ENCODE measurements at places on chromosomes 16 and 17.

DNA sequence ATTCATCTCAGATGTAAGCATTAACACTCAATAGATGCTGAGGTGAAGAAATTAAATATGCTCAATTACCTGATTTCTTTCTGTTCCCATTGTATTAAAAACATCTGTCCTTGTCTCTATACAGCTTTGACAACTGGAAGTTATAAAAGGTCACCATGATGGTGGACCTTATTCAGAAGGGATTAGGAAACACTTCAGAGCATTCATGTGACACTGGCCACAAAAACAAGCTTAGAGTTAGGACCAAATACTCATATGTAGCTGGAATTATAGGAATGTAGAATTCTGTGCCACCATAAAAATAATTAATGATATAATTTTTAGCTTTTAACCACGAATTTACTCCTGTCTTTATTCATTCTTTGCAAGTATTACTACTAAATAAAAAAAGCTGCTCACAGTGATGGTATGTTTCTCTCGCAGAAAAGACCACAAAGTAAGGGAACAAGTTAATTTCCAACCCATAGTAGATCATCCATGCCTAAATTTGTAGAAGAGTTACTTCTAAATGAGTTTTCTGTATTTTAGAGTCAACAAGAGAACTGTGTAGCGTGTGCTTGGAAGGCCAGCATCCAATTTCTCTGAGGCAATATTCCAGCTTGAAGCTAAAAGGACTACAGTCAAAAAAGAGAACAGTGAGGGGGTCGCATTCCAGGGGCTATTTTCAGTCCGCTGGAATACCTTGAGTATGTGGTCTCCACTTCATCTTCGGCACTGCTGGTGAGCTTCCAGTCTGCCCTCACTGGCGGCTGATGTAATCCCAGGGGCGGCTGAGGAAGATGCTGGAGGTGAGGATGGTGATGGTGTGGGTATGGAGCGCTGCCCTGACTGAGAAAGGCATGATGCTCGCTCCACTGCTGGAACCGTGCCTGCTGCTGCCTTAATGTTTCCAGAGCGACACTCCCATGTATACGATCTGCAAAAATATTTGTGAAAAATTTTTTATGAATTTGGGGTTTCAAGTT is 63.7 kb downstream of the CACNG1 start:
- no peak for DNase-seq

- DNase-seq: no peak
These were observed 118.1 kb downstream of the HIC1 start for GRCh38 chr17:2172999-2173398.

DNA sequence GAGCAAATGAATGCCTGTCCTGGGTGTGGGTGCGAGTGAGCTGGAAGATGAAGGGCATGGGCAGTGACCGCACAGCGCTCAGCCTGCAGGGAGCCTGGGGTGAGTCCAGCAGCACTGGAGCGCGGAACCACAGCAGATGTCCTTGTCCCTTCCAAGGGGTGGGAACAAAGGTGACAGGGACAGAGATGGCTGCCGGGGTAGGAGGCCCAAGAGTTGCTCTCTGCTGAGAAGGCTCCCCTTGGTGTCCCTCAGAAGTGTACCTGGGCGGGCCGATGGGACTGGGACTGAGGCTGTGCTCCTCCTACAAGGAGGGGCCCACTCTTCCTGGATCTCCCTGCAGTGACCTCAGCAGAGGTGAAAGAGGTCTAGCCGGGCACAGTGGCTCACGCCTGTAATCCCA is 7.6 kb upstream of the PGAP6 start:
- no peak for DNase-seq

GRCh38 chr16:56793492-56793891 is 63.6 kb downstream of the NUP93 start:
- DNase-seq: peak; percentile 55

DNA sequence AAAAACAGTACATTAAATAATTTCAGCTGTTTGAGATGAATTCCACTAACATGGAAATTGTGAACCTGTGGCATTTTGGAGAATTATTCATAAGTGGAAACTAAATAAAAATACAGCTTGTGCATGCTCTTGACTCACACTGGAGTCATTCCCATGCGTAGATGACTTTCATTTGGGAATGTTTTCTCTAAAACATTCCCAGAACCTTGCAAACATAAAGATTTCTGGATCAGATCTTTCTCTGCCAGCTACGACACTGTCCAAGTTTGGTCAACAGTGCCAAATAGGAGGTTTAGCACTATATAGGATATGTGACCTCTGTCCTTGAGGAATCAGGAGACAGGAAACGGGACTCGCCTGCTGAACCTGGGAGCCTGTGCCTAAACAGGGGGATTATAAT is 400.9 kb downstream of the SLC39A11 start:
- DNase-seq: no peak

GRCh38 chr16:11614587-11615175 is 28.0 kb upstream of the LITAF start:
- no peak for DNase-seq

GRCh38 chr17:49549311-49549605 is 26.4 kb upstream of the NXPH3 start:
- DNase-seq: no peak

DNA sequence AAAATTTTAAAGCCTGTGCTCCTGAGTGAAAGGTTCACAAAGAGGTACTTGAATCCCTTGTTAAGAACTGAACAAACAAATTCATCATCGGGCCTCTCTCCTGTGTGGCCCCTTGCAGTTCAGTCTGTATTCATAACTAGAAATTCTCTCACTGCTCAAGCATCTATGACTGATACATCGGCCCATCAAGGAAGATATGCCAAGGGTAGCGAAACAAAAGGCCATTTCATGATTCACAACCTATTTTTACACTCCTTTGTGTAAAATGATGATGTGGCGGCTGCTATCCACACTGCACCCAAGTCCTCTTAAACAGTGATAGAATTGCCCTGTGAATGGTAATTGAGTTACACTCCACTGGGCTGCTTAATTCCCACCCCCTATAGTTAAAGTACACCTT is 204.6 kb downstream of the STX8 start:
- DNase-seq: no peak

- no peak for DNase-seq
These were observed 11.7 kb downstream of the LDHD start for GRCh38 chr16:75104836-75105235.

DNA sequence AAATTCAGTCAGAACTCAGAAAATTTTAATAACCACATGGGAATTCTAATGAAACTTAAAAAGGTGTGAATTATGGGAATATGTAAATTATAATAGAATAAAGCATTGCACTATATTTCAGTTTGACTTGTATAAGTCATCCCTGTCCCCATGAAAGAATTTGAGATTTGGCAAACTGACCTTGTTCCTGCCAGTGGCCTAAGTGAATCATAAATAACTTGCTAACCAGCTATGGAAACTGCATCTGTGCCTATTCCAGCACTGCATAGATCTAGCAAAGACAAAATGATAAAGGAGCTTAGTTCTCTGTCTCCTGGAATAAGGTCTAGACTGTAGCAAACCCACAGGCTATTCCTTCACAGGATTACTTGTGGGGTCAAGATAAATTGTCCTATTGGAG is 106.8 kb upstream of the NOG start:
- no peak for DNase-seq

DNA sequence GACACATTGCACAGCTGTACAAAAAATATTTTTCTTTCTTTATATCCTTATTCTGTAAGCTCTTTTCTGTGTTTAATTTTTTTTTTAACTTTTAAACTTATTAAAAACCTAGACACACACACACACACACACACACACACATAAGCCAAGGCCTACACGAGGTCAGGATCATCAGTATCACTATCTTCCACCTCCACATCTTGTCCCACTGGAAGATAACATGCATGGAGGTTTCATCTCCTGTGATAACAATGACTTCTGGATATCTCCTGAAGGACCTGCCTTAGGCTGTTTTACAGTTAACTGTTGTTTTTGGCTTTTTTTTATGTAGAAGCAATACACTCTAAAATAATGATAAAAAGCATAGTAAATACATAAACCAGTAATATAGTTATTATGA is 71.2 kb downstream of the TNRC6C start:
- DNase-seq: peak; percentile 87

DNA sequence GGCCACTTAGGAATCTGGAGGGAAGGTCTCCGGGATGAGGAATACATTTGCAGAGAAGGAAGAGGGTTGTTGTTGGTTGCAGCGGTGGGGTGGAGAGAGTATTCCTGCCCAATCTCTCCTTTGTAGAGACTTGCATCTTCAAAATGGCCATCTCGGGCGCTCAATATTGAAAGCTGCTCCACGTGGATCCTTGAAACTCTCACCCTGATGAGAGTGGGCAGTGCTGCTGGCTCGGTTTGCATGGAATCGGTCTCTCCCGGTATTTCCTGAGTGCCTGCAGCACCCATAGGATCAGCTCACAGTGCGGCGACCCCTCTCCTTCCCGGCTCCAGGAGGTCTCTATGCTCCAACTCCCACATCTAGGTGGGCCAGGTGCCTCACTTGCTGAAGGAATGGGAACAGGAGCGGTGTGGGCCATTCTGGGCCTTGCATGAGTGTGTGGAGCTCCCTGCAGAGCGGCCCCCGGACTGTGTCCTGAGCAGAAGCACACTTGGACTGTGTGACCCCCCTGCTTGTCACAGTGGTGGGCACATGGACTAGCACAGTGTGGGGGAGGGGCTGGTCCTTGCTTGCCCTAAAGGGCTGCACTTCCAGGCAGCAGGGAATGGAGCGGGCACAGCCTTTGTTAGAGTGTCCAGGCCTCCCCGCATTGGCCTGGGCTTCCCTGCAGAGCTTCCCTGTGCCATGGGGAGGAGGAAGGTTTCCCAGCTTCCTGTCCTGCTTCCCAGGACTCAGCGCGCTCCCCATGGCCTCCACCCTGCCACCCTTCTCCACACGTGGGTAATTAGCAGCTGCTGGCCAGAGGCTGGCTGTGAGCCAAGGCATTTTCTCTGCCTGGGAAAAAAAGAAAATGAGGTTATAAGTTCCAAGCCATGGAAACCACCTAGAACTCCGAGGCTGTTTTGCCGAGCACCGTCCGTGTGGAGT is 139.3 kb downstream of the IRF8 start:
- DNase-seq: no peak

DNA sequence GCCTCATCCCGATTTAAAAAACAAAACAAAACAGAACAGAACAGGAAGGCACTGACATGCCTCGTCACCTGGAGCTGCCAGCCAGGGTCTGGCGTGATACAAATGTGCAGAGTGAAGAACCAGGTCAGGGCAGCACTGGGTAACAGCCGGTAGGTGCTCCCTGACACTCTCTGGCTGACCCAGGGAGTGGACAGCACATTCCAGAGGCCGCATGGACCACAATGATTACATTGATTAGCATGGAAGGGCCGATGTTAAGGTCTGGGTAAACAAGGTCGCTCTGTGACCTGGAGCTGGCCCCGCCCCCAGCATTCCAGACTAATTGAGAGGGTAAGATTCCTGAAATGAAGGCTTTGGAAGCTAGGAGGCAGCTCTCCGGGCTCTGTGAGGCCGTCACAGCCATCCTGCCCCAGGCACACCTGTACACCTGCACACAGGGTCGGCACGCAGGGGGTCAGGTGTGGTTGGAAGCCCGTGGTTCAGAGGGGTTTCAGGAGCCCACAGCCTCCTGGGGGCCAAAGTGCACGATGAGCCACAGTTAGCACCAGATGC is 21.4 kb downstream of the PIEZO1 start:
- no peak for DNase-seq

DNA sequence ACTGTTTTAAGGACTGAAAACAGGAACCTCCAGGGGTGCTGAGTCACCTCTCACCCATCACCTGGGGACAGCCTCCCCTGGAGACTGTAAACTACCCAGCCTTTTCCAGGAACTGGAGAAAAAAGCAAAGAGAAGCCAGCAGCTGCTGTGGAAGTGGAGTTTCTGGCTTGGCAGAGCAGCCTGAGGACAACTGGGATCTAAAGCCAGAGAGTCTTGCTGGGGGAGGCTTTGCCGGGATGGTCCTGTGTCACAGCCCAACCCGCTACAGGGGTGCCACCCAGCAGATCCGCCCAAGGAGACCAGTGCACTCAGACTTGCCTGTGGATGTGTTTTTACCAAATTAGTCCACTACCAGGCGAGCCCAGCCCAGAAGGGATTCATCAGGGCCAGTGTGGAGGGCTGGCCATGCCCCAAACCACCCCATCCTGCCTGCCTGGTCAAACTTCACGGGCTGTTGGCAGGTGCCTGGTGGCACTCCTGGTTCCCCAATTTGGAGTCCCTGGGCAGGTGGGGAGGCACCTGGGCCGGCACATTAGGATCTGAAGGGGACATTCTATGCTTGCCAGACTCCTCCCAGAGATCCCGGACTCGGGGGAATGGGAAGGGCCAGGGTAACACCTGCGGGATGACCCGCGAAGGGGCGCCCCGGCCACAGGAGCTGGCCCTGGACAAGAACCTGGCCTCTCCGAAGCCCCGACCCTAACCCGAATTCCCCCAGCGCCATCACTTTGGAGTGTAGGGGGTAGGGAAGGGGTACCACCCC is 771 bp downstream of the MSRB1 start:
- DNase-seq: peak; percentile 47

DNA sequence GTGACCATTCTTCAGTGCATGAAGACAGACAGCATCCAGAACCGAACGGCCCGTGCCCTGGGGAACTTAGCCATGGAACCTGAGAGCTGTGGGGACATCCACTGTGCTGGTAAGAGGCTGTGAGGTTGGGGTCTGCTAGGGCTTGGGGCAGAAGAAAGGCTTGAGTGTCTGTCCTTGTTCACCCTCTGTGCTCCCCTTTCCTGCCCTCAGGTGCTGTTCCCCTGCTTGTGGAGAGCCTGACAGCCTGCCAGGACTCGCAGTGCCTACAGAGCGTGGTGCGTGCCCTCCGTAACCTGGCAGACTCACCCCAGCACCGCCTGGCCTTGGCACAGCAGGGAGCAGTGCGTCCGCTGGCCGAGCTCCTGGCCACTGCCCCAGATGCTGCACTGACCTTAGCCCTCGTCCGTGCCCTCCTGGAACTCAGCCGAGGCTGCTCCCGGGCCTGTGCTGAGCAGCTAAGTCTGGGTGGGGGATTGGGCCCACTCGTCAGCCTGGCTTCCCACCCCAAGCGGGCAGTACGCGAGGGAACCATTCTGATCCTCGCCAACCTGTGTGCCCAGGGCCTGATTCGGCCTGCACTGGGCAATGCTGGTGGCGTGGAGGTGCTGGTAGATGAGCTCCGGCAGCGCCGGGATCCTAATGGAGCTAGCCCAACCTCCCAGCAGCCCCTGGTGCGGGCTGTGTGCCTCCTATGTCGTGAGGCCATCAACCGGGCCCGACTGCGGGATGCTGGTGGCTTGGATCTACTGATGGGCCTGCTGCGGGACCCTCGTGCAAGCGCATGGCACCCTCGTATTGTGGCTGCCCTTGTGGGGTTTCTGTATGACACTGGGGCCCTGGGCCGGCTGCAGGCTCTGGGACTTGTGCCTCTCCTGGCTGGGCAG is 2.9 kb downstream of the ARMC5 start:
- no peak for DNase-seq

DNA sequence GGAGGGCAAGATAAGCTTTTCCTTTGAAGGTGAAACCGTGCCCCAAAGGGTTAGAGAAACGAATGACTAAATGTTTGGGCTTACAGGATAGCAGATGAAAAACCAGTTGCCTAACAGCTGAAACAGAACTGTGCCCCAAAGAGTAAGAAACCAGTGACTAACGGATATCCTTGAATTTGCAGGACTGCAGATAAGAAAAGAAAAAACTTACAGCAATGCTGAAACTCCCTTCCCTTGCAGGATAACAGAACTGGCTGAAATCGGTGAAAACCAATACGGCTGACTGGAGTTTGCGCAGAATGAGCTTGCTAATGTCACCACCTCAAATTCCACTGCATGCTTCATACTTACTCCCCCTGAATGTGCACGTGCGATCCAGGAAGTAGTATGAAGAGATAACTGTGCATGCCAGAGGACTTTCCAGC is 175.2 kb upstream of the NLRP1 start:
- DNase-seq: no peak

All from hematopoietic multipotent progenitor cell treated with erythropoietin and hydrocortisone succinate and interleukin-3 and kit ligand, for 6 days (in vitro differentiated cells).